Stimulated activated CD4-positive, alpha-beta T cell treated with anti-CD3 and anti-CD28 coated beads, Interleukin-1b, Interleukin-23, amount 100 ng/mL, for 4 hours (primary cell): ENCODE measurements at places on chromosomes 6 and 20.

GRCh38 chr6:114862819-114863218, 520.0 kb upstream of the HS3ST5 start:
- DNase-seq: no peak

- no peak for DNase-seq
These were observed 1.1 kb downstream of the RNF114 start for GRCh38 chr20:49937027-49937929.

- no peak for DNase-seq
These were observed 111.2 kb upstream of the ZFP64 start for GRCh38 chr20:52302736-52303135.

GRCh38 chr20:57620274-57620990, at the start of gene ZBP1:
Gene ZBP1, minus strand, starts transcription at chr20:57620426. Its CDS starts 131 bp downstream, at chr20:57620295.
- DNase-seq: no peak

GRCh38 chr20:39871013-39871412, 818.0 kb downstream of the MAFB start:
- no peak for DNase-seq

- no peak for DNase-seq
These were observed 157.6 kb downstream of the HDGFL1 start for GRCh38 chr6:22726966-22727365.

DNA sequence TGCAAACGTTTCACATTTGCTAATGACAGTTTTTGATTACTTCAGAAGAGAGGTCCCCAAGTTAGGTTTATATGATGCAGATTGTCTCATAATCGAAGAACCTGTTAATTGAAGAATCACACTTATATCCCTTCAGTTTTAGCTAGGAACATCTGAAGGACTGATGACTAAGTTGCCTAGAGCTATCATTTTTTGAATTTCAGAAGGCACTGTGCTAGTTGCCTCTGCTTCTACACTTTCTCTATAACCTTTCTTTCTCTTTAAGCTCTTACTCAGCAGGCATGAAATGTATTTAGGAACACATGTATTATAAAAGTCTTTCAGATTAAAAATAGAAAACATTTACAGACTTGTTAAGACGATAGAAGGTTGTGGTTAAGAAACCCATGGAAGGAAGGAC, 14.4 kb upstream of the GJE1 start:
- no peak for DNase-seq

GRCh38 chr20:1818895-1819294, 76.3 kb upstream of the SIRPA start:
- DNase-seq: no peak

- DNase-seq: no peak
These were observed 40.6 kb downstream of the LYRM2 start for GRCh38 chr6:89597988-89598387.
